ENCODE measurements at places on chromosomes 1 and 21. TPM values are rescaled to one million over a fixed set of nuclear protein-coding genes. Genes with fewer than 3 reads are reported as not detected.

The HUNK gene
- total RNA-seq: under 0.01 TPM

DNA sequence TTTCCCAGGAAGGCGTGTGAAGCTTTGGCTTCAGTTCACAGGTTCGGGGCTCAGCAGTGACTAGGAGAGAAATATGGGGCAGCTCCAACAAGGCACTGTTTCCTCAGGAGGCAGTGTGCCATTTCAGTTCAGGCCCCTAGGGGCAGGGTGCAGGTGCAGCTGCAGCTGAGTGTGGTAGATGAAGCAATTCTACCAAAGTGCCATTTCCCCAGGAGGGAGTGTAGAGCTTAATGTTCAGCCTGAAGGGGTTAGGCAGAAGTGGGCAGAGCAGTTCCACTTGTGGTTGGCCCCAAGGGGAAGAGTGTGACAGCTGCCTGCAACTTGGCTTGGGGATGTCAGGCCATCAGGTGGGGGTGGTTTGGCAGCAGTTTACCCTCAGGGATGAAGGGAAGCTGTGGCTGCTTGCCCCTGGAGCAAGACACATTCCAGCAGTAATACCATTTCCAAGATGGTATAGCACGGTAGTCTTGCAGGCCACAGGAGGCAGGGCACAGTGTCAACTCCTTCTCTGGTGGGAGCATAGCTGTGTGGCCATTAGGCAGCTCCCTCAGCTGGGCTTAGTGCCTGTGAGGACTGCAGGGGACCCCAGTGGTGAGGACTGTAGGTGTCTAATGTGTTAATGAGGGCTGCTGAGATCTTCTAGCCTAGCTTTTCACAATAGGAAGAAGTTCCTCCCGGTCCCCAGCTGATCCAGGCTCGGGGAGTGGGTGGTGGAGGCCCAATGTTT is 34.7 kb downstream of the RGSL1 start:
- DNase-seq: no peak
- no peaks in the 10 kb centered on the region for H3K4me1 ChIP-seq
- no peak overlapping the region for H3K4me3 ChIP-seq
- no peak overlapping the region for H3K27ac ChIP-seq
- H3K36me3 ChIP-seq: no peaks in the 10 kb centered on the region
- no peaks in the 10 kb centered on the region for H3K27me3 ChIP-seq

GRCh38 chr1:175600721-175601440 is 142.5 kb downstream of the TNR start:
- no peaks in the 10 kb centered on the region for H3K4me1 ChIP-seq
- no peaks in the 10 kb centered on the region for H3K36me3 ChIP-seq

- peaks cover 5% of the 10 kb centered on the region for H3K4me1 ChIP-seq
- H3K4me3 ChIP-seq: no peak overlapping the region
- no peaks in the 10 kb centered on the region for H3K36me3 ChIP-seq
- no peak overlapping the region for H3K27ac ChIP-seq
- no peaks in the 10 kb centered on the region for H3K27me3 ChIP-seq
- no peak for DNase-seq
Measured at GRCh38 chr1:28516518-28516956, 10.7 kb downstream of the RCC1 start.

DNA sequence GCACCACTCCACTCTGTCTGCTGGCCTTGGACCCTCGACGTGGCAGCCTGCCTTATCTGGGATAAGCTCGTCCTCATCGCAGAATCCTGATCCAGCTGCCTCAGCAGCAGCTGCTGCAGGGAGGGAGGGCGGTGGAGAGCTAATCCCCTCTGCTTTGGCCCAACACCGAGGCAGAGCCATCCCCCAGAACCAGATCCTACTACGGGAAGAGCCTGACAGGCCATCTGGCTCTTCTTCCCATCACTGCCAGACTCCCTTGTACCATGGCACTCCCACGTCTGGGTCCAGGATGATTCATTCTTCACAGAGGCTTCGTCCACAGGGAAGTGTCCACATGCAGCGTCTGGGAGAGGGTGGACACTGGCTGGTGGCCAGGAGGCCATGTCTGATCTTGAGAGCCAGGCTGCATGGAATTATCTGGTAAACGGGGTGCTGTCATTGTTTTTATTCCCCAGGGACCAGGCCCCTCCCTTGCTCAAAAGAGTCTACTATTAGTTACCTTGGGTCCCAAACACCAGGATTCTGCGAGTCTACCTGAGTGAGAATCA is 14.6 kb upstream of the PKP1 start:
- H3K4me1 ChIP-seq: no peaks in the 10 kb centered on the region
- no peaks in the 10 kb centered on the region for H3K36me3 ChIP-seq
- no peak overlapping the region for H3K4me3 ChIP-seq
- no peak overlapping the region for H3K27ac ChIP-seq
- no peaks in the 10 kb centered on the region for H3K27me3 ChIP-seq
- no peak for DNase-seq

DNA sequence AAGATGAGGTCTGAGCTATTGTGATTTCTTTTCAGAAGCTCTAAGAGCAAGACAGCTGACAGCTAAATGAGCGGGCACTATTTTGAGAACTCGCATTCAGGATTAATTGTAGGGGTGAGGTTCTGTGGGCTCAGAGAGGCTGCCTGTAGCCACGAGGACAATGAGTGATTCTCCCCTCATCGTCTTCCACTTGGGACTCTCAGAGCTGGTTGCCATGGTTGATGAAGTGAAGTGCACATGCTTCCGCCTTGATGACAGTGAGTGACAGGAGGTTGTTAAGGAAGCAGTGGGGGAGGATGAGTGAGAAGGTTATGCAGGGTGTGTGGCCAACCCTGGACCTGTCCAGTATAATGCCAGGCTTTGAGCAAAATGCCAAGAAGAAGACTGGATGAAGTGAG is 341.7 kb downstream of the PCP4 start:
- no peaks in the 10 kb centered on the region for H3K4me1 ChIP-seq
- H3K4me3 ChIP-seq: no peak overlapping the region
- no peak for DNase-seq
- H3K27me3 ChIP-seq: no peaks in the 10 kb centered on the region

DNA sequence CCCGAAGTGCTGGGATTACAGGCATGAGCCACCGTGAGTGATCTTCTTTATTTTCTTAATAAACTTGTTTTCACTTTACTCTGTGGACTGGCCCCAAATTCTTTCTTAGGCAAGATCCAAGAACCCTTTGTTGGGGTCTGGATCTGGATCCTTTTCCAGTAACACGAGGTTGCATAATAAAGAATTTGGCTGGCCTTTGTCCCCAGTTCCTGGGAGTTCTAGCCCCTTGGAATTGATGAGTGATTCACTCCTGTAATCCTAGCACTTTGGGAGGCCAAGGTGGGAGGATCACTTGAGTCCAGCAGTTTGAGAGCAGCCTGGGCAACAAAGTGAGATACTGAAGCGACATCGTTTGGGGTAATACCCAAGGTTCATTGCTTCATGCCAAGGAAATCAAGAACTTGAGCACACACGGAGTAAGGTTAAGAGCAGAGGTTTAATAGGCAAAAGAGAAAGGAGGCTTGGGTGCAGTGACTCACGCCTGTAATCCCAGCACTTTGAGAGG is 2.2 kb upstream of the TOMM20 start:
- H3K36me3 ChIP-seq: no peaks in the 10 kb centered on the region
- peaks cover 4% of the 10 kb centered on the region for H3K4me1 ChIP-seq
- H3K27ac ChIP-seq: no peak overlapping the region
- no peak overlapping the region for H3K4me3 ChIP-seq
- H3K27me3 ChIP-seq: no peaks in the 10 kb centered on the region
- DNase-seq: no peak

The DCDC2B gene
- total RNA-seq: not detected

GRCh38 chr1:241229216-241229615 is 127.8 kb downstream of the RGS7 start:
- H3K27ac ChIP-seq: no peak overlapping the region
- no peak for DNase-seq
- no peaks in the 10 kb centered on the region for H3K4me1 ChIP-seq
- no peak overlapping the region for H3K4me3 ChIP-seq

The DIRAS3 gene
- total RNA-seq: 74.8 TPM

The LRRC71 gene
- total RNA-seq: 1.3 TPM

DNA sequence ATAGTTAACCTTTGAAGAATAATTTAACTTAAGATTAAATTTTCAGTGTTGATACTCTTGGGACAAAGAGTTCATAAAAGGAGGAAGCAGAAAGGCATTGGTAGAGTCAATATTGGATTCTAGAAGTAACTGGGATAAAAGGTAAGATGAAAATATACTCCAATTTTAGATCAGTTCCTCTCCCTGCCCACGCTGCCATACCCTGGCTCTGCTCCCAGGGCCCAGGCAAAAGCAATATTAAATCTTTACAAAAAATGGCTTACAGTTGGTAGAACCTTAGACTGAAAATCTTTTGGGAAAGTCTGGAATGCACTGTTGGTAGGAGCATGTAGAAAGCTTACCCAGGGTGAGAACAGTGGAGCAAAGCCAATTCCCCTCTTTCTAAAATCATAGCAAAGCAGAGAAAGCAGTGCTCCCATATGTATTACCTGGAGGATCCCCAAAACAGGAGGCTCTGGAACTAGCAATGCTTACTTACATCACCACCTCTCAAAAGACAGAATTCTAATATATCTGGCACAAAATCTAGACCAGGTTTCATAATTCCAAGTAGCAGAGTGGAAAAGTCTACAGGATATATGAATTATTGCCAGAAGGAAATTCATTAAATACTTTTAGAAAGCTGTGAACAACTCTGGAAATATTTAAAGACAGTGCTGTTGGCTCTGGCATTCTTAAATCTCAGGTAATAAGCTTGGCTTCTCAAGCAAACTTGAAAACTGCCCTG is 24.5 kb downstream of the KIAA0319L start:
- no peaks in the 10 kb centered on the region for H3K36me3 ChIP-seq
- no peak overlapping the region for H3K27ac ChIP-seq
- H3K4me1 ChIP-seq: peaks cover 4% of the 10 kb centered on the region

- no peak overlapping the region for H3K27ac ChIP-seq
- no peaks in the 10 kb centered on the region for H3K4me1 ChIP-seq
- no peak overlapping the region for H3K4me3 ChIP-seq
Measured at GRCh38 chr1:41051022-41051421, 29.5 kb upstream of the SLFNL1 start.

The CFHR5 gene
- not detected for total RNA-seq

GRCh38 chr1:80565406-80565805 is 1235.3 kb upstream of the ADGRL2 start:
- no peak overlapping the region for H3K4me3 ChIP-seq
- no peak for DNase-seq

The SLFNL1 gene
- total RNA-seq: 0.88 TPM

Measured in ovary (tissue), 10 donors.